ENCODE measurements at places on chromosomes 11 and 22. TPM values are rescaled to one million over a fixed set of nuclear protein-coding genes. Genes with fewer than 3 reads are reported as not detected.
A peak's percentile ranks its signal among the peaks of the same experiment; 100 is the strongest.

Gene CABP4
- total RNA-seq = 0.39 TPM

Gene DCHS1
- 0.08 TPM for total RNA-seq

Gene MRGPRE
- not detected for total RNA-seq

Gene BACE1-AS
- total RNA-seq = 1.6 TPM

Gene ROBO4
- not detected for total RNA-seq

Gene RASL10A
- total RNA-seq = not detected

Gene CHADL
- total RNA-seq = not detected

Gene MARK2
- 10.1 TPM for total RNA-seq

Gene OR52I2
- not detected for total RNA-seq

Gene NUDT8
- total RNA-seq = 15.7 TPM

Gene TCIRG1
- 13.1 TPM for total RNA-seq

Gene TBX10
- total RNA-seq = not detected

Gene LRRC74B
- total RNA-seq = not detected

Gene C11orf65
- total RNA-seq = 0.41 TPM

- DNase-seq = no peak
Measured at GRCh38 chr22:38453996-38454352, 1.0 kb downstream of the KCNJ4 start.

GRCh38 chr11:34792814-34793258 is 123.3 kb downstream of the APIP start:
- DNase-seq = no peak

DNA sequence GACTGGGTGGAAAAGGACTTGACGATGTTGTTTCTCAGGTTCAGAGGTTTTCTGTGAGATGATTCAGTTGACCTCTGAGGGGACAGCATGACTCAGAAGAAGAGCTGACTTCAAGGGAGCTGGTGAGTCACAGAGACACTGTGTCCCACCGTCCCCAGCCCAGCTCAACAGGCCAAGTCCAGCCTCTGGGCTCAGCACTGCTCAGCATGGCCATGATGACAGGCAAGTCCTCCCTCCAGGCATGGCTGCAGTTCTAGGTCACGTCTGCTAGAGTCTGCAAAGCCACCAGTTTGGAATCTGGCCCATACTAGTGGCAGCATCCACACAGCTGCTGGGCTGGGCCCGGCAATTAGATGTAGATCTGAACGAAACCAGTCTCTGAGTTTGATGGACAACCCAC is 12.9 kb downstream of the TRIM29 start:
- peak; percentile 41 for DNase-seq

DNA sequence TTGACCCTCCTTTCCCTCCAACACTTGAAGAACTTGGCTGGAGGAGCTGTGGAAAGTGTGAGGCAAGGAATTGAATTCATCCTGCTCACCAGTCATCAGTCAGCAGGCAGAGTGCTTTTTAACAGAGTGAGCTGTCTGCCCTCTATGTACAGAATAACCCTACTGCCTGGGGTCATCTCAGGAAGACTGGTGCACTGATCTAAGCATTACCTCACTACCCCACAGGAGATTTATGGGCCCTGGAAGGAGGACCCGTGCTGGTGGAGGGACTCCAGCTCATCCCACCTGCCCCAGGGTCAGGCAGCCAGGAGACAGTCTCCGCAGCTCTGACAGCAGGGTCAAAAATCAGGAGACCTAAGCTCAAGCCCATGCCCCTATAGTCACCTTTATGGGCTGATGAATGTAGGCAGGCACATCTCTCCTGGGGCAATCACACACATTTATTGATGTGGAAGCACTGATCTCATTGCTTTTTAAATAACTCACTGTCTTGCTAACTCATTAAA is 270.8 kb upstream of the SESN3 start:
- DNase-seq = no peak

GRCh38 chr11:59040607-59041006 is 45.5 kb upstream of the GLYATL1B start:
- DNase-seq = no peak

DNA sequence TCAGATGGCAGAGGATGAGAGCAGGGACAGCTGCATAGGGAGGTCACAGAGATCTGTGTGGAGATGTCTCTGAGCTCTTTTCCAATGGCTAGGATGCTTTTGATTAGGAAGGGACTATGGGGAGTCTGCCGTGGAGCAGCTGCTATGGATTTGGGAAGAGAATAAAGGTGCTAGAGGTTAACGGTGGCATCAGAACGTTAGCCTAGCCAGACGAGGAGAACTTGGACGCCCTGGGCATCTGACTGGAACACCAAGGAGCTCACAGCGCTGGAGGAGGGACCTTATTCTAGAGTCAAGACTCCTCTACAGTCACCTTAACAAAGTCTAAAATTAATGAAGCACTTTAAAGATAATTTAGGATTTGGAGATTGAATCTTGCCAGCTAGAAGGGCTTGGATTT is 157.2 kb upstream of the B3GAT1 start:
- no peak for DNase-seq

GRCh38 chr22:23263651-23264555 is 83.6 kb downstream of the BCR start:
- no peak for DNase-seq

- no peak for DNase-seq
Measured at GRCh38 chr11:73218106-73218829, at the start of gene P2RY2. Gene P2RY2, plus strand, starts transcription at chr11:73218281. Its CDS starts 15,879 bp downstream, at chr11:73234160.

- no peak for DNase-seq
Measured at GRCh38 chr11:80330264-80330663, 889.4 kb upstream of the TENM4 start.

DNA sequence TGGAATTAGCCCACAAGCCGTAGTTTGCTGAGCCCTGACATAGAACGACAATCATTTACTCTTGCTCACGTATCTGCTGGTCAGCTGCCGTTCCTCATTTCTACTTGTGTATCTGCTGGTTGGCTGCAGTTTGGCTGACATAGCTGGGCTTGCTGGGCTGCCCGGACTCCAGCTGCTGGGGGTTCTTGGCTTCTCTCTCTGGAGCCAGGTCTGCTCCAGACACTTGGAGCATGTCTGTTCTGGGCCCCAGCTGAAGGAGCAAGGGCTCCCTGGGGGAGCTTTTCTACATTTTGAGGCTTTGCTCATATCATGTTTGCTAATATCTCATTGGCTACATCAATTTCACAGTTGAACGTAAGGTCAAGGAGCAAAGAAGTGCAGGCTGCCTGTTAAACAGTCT is 47.3 kb downstream of the PRDM11 start:
- DNase-seq = no peak

- no peak for DNase-seq
Measured at GRCh38 chr11:3667149-3668035, 3.8 kb downstream of the CHRNA10 start.

DNA sequence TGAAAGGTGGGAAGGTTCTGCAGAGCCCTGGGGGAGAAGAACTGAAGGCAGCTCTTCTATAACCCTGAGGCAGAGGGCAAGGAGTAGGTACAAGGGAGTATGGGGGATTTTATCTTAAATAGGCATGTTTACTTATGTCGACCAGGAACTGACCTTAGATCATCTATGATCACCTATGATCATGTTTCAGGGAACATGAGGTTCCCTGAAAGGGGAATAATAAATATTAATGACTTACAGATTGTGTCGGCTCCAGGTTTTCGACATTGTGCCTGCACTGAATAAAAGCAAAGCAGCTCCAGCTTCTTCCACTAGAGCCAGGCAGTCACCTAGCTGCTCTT is 9.9 kb downstream of the GSTP1 start:
- DNase-seq = no peak

GRCh38 chr11:130636722-130637464 is 188.4 kb downstream of the ADAMTS15 start:
- peak; percentile 90 for DNase-seq

GRCh38 chr22:20279662-20280134 is 11.6 kb upstream of the RTN4R start:
- no peak for DNase-seq

- no peak for DNase-seq
Measured at GRCh38 chr11:102791271-102792036, 6.5 kb downstream of the MMP1 start.

- DNase-seq = no peak
Measured at GRCh38 chr11:122085264-122085663, 30.8 kb downstream of the BLID start.

DNA sequence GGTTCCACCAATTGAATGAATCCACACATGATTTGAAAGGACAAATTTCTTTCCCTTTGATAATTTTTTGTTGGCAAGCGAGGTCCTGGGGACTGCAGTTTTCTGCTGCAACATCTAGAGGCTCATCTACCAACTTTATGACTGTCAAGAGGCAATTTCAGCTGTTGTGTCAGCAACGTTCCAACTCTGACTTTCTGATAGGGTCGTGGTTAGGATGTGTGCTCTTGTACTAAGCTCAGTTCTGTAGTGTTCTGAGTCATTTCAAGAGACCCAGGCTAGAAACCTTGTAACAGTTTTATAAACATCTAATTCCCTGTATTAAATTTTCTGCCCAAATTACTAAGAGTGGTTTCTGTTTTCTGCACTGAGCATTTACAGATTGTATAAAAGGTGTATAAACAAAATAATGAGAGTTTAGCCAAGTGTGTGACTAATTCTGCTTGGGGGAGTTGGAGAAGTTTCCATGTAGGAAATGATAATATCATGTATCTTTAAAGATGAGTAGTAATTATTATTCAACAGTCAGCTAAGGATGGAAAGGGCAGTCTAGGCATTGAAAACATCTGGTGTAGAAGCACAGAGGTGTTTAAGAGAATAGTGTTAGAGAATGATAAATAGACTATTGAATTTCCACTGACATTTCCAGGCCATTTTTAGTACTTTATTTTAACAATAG is 72.2 kb downstream of the RBMXL2 start:
- peak; percentile 57 for DNase-seq

GRCh38 chr11:95886462-95886861 is 37.4 kb downstream of the MTMR2 start:
- DNase-seq = no peak

DNA sequence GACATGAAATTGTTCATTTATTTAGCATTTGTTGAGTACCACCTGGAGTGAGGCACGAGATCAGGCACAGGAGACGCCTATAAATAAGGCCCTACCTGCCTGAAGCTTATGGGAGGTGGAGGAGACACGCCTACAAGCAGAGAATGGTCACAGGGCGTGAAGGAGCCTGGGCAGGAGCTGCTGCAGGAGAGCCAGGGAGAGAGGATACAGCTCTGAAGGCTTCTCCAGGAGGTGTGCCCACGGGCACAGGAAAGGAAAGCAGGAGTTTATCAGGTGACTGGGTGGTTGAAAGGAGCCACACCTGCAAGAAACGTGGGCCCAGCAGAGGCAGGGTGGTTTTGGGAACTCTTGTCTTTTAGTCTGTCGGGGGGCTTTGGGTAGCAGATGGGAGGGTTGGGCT is 70.3 kb downstream of the BMAL1 start:
- DNase-seq = no peak

GRCh38 chr11:121649798-121650197 is 197.0 kb upstream of the SORL1-AS1 start:
- peak; percentile 62 for DNase-seq

DNA sequence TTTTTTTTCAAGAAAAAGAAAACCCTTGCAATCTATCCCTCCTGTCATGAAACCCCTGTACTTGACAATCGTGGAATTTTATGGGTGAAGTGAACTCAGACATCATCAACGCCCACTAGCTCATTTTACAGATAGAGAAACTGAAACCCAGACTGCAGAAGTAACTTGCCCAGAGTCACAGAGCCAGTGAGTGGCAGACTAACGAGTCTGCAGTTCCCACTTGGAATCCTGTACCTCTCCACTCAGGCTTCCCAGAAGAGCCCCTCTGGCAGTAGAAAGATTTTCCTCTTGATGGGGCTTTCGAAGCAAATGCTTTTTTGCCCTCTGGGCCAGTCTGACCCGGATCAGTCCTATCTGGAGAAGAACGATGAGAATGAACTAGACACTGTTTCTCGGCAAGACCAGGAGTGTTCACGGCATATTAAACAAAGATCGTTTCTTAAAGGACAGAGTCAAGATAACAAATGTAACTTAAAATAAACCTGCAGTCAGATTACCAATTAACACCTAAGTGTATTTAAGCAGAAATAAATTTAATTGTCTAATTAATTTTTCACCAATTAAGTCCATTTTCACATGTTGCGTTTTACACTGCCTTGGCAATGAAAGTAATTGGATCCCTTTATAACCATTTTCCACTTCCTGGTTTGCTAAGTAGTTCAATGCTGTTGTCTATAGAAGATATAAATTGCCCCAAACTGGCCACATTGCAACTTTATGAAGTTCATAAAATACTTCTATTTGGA is 61.3 kb upstream of the CREB3L1 start:
- no peak for DNase-seq

DNA sequence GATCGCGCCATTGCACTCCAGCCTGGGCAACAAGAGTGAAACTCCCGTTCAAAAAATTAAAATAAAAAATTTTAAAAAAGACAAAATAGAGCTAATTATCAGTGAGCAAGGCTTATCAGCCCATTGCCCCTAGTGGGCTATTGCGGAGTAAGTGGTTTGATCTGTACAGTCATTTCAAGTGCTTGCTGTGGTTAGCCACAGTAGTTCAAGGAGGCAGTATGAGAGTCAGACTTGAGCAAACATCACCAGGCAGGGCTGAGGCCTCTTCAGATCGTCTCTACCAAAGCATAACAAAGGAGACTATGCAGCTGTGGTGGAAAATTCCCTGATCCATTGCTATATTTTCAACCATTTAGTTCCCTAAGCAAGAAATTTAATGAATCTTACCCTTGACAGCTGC is 4.3 kb upstream of the SBF2 start:
- peak; percentile 92 for DNase-seq
